ENCODE measurements at places on chromosomes 6 and 20.

GRCh38 chr6:78476561-78476960 is 390.8 kb upstream of the IRAK1BP1 start:
- DNase-seq = no peak

- no peak for DNase-seq
Observed at GRCh38 chr6:46845126-46845525, 51.9 kb downstream of the MEP1A start.

DNA sequence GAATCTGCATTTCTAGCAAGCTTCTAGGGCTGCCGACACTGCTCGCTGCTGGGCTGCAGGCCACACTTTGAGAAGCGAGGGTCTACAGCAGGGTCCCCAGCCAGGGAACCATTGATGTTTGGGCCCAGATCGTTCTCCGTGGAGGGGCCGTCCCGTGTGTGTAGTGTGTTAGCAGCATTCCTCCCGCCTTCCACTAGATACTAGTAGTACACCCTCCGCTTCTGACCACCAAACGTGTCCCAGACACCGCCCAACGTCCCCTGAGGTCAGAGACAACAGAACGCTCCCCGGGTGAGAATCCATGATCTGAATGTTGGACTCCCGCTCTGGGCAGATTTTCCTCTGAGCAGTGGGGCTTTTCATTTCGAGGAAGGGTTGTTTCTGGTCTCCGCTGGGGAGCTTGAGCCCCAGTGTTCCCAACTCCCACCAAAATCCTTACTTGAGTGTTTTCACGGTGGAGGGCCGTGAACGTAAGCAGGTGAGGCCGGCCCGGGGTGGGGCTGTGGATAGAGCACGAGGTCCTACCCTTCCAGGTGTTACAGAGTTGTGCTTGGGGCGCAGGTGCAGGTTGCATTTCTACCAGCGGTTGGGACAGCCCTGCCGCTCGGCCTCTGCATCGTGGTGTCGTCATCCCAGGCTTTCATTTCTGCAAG is 124.6 kb downstream of the SYCP2 start:
- DNase-seq = no peak

DNA sequence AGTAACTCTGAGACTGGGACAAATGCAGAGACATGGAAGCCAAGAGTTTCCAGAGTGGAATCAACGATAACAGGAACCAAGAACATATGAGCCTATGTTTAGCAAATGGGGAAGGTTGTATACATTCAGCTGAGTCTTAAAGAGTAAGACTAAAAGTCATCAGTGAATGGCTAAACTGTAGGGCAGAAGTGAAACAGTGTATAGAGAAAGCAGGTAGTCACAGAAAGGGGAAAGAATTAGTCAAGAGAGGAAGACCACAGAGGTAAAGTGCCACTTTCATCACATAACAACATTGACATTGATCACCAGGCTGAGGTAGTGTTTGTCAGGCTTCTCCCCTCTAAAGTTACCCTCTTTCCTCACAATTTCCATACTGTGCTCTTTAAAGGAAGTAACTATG is 306.5 kb upstream of the SPTLC3 start:
- no peak for DNase-seq

- DNase-seq = no peak
Observed at GRCh38 chr20:6740096-6740495, 27.4 kb upstream of the BMP2 start.

GRCh38 chr6:28206928-28207509 is 18.1 kb upstream of the ZSCAN9 start:
- no peak for DNase-seq

- DNase-seq = no peak
Observed at GRCh38 chr6:34771727-34772126, 14.4 kb downstream of the SNRPC start.

GRCh38 chr6:83371423-83371822 is 59.4 kb downstream of the ME1 start:
- no peak for DNase-seq

DNA sequence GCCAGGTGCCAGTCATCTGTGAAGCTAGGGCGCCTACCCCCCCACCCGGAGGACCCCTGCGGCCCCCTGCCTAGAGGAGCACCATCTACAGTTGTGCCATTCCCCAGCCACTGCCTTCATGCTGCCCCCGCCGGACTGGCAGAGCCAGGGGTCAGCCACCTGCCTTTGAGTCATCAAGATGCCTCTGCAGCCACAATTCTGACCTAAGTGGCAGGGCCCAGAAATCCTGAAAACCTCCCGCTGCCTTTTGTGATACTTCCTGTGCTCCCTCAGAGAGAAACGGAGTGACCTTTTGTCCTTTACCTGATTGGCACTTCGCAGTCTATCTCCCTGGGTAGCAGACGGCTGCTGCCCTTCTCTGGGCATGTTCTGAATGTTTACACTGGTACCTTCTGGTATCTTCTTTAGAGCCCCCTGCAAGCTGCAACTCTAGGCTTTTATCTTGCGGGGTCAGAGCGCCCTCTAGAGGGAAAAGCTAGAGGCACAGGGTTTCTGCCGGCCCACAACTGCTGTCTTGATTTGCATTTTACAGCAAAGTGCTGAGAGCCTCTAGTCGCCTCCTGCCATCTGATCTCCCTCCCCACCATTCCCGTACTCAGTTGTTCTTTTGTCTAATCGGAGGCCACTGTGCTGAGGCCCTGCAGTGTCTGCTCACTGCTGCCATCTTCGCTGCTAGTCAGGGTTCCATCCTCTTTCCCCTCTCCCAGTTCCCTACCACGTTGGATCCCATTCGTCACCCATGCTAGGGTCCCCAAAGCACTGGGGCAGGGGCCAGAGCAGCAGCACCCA is 26.9 kb downstream of the SPATA2 start:
- DNase-seq = no peak

- DNase-seq = no peak
Observed at GRCh38 chr6:114764866-114765265, 422.0 kb upstream of the HS3ST5 start.

DNA sequence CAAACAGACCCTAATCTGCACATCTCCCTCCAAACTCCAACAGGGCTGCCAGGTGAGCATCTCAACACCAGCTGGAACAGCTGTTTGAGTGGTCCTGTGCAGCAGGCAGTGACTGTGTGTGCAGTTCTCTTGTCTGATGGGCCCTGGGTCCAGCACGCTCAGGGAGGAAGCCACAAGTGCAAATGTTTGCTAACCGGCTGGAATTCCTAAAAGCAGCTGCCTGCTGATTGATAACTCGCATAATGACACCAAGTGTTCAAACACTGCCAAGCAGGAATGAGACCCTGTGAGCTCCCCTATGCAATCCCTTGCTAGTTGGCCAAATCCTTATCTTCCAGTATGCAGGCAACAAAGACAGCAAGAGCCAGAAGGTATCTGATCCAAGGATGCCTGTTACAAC is 650.6 kb downstream of the CBLN4 start:
- no peak for DNase-seq

DNA sequence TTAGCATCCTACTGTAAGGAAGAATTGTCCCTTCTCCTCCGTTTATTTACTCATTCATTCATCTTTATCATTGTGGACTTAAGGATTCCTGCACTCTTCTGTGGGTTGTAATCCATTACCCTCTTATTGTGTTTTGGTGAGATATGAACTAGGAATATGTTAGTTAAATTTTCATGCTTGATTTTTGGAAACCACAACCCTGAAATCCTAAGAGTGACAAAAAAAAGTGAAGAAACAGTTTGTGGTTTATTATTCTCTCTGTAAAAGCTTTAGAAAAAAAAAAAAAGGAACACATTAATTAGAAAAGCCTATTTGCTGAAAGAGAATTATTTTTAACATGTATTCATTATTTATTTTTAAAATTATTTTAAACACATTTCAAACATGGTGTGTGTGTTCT is 36.7 kb upstream of the INSM1 start:
- no peak for DNase-seq

DNA sequence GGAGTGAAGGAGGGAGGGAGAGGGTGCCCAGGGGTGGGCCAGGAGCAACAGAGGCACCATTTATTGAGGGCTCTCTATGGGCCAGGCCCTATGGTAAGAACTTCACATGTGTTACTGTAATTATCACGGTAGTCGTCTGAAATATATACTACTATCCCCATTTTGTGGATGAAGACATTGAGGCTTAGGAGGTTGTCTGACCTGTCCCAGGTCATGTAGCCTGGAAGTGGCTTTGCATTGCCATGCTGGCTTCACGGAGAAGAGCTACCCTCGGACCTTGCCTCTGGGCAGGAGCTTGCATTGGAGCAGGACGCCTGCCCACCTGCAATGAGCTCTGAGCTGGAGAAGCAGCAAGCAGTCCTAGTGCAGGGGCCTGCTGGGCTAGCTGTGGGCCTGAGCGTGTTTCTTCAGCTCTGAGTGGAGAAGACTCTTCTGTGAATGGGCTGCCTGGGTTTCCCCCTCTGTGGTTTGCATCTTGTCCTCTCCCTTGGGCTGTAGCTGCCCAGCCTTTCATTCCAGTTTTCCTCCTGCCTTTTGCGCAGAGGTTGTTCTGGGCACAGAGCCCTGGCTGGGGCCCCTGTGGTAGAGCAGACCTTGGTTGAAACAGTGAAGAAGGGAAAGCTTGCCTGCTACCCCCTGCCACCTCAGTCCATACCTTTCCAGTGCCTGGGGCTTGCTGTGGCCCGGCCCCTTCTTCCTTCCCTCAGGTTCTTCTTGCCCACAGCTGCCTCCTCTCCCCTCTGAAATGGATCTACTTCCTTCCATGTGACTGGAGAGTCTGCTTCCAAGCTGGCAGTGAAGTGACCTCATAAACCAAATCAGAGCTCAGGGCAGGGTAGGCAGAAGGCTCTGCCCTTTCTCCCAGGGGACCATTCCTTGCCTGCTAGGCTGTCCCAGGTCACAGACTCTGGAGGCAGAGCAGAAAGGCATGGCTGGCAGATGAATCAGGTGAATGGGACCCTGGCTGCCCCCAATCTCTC is 24.1 kb upstream of the SRF start:
- DNase-seq = no peak

GRCh38 chr20:63740070-63740626 is 572 bp downstream of the SLC2A4RG start:
- DNase-seq = no peak

Measured in glomerular endothelial cell (primary cell).